Karpas-422 (cell line): ENCODE measurements at places on chromosomes 1 and 21. TPM values are rescaled to one million over a fixed set of nuclear protein-coding genes. Genes with fewer than 3 reads are reported as not detected.

HOOK1 gene
- not detected in 2 replicates for total RNA-seq

KLF17 gene
- total RNA-seq = not detected in 2 replicates

SH3BGR gene
- 0.47 TPM in 1 of 2 replicates, not detected in the other for total RNA-seq

RHOU gene
- total RNA-seq = 0.04 TPM in 1 of 2 replicates, not detected in the other

STX12 gene
- total RNA-seq = 27.9 and 39.9 TPM in 2 replicates
